Cortex of kidney (tissue), 1 donor: ENCODE measurements at places on chromosomes 7 and 10.

DNA sequence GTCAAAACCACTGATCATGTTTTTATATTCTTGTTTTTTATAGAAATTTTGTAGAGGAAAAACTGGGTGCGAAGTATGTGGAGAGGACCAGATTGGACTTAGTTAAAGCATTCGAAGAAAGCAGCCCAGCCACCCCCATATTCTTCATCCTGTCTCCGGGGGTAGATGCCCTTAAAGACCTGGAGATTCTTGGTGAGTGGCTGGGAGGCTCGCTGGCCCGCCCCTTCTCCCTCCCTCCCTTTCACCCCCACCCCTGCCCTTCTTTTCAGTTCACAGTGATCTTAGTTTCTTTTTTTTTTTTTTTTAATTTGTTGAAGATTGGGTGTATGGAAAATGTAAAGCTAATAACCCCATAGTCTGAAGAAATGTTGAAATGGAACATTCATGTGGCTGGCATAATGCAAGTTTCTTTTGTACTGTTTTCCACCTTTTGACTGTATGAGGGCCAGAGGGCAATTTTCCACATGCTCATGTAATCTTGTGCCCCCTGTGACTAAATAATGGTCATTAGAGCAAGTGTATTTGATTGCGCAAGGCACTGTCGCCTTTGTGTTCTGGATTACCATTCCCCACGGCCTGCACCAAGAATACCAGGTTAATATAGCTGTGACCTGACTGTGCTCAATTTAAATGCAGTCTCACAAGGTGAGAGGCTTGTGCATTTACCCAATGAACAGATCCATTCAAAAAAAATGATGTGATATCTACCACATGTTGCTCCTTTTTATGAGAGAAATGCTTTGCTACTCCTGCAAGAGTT lies 77.7 kb downstream of the CDCA7L start:
- no peak for DNase-seq

DNA sequence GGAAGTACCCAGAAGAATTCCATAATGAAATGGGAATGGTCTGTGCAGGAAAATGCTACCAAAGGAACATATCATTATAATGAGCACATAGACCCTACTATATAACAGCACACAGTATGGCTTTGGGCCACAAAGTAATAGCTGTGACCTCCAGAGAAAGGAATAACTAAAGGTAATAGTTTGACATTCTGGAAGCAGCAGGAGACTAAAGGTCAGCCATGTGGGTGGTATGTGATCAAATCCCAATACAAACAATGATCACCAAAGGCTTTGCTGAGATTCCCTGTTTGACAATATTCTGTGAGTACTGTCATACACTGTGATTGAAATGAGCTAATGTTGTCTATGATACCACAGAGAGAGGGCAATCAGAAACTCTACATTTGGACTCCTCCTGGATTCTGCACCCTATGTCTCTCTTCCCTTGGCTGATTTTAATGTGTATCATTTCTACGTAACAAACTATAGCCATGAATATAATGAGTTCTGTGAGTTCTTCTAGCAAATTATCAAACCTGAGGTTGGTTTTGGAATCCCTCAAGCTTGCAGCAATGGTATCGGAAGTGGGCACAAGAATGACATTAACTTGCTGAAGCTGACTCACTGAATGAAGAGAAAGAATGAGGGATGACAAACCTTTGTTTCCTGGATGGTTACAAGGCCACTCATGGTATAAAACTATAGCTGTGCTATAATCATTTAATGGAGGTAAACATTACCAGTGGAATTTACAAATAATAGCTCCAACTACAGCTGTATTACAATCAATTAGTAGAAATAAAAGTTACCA lies 99.6 kb downstream of the JMJD1C start:
- DNase-seq = no peak

GRCh38 chr7:158061026-158061630 lies 526.5 kb downstream of the PTPRN2 start:
- no peak for DNase-seq

DNA sequence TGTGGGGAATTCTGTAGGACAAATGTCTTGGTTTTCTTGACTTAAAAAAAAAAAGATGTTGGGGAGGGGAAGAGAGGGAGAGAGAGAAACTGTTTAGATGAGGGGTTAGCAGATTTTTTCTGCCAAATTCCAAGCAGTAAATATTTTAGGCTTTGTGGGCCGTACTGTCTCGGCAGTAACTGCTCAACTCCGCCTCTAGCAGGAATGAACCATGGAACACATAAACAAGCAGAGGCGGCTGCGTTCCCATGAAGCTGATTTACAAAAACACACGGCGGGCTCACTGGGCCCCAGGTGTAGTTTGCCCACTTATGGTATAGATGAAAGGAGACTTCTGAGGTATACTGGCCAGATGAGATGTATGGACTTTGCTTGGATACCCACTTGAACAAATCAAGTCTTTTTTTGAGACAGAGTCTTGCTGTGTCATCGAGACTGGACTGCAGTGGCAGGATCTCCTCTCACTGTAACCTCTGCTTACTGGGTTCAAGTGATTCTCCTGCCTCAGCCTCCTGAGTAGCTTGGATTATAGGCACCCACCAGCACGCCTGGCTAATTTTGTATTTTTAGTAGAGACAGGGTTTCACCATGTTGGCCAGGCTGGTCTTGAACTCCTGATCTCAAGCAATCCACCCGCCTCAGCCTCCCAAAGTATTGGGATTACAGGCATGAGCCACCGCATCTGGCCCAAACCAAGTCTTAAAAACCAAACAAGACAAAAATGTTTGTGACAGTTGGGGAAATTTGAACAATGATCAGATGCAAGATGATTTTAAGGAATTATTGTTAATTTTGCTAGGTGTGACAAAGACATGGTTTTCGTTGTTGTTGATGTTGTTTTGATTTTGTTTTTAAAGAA lies 9.7 kb upstream of the ADAMTS14 start:
- no peak for DNase-seq

- DNase-seq = no peak
Measured at GRCh38 chr7:96747418-96747940, 37.8 kb upstream of the SEM1 start.

DNA sequence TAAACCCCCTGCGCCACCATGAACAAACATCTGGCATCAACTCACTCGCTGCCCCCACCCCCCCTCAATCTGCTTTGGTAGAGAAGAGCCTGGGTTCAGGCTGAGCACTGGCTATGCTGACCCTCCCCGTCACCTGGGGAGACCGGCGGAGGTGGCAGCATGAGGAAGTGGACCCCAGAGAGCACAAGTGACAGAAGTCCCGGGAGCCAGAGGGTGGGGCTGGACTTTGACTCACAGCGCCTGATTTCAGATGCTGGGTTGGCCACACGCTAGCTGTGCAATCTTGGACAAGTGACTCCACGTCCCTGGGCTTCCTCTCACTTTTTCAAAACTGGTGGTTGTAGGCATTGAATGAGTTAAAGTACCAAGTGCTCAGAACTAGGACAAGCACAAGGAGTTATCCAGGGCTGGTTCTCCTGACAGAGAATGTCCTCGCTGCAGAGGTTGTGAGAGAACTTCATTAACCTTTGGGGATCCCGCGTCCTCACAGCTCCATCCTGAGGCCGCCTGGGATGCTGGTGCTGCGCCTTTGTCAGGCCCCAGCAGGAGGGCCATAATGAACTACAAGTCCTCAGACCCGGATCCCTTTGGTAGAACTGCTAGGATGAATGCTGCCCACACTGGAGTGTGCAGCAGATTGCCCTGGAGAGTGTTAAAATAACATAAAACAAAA lies 48.8 kb upstream of the RASGEF1A start:
- no peak for DNase-seq

DNA sequence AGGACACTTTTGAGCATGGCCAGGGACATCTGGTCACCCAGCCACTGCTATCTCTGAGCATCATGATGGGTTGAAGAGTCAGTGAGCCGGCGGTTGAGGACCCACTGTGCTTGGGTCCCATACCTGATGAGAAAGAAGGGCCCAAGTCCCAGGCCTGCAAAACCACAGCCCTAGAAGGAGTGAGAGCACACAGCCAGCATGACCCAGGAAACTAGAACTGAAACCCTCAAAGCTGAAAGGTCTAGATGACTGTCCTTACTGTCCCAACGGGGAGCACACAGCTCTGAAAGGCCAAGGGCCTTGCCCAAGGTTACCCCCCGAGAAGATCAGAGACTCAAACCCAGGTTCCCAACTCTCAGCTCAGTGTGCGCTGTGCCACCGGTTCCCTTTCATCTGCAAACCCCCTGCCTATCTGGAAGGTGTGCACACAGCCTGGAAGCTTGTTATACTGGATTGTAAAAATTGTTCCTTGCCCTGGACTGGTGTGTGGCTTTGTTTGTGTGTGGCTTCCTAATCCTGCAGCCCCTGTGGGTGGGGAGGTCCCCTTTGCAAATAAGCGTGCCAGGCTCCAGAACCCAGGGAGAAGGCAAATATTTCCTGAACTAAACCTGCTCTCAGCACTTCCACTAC lies 22.6 kb upstream of the PSAP start:
- no peak for DNase-seq

GRCh38 chr7:94590526-94591162 lies 65.3 kb downstream of the SGCE start:
- DNase-seq = no peak

- no peak for DNase-seq
Measured at GRCh38 chr7:139673230-139673629, 104.6 kb downstream of the HIPK2 start.

DNA sequence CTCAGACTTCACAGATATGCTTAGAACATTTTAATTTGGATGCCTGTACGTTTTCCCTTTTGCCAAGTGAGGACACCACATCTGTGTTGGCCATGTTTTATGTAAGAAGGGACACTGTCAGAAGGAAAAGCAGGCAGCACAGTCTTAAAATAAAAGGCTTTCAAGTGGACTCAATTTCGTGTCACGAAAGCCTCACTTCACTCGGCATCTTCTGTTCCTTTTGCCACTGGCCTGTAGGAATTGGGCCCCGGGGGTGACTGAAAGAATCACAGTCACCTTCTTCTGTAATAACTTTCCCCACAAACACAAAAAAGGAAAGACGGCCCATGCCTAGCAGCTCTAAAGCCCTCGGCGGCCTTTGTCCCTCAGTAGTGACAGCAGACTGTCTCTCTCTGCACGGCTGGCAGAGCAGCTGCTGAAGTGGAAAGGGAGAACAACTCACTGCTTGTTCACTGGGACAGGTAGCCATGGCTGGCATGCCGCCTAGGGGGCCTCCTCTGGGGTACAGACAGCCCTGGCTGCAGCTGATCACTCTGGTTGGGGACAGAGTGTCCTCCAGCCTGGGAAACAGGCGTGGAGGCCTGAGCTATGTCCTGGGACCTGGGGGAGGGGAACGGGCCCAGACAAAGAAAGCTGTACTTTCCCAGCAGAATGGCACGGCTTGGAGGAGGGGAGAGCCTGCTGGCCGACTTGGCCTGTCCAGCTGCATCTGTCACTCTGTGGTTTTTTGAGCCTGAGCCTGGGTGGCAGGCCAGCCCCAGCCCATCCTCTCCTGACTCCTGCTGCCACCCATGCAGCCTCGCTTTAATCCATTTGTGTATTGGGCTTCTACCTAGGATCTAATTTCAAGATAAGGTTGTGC lies 4.4 kb downstream of the RASSF4 start:
- DNase-seq = no peak

- no peak for DNase-seq
Measured at GRCh38 chr7:78412216-78412858, 613.8 kb downstream of the PHTF2 start.

- DNase-seq = no peak
Measured at GRCh38 chr7:23293500-23294073, 5.6 kb upstream of the MALSU1 start.
